Uterus (tissue), 4 donors: ENCODE measurements at places on chromosomes 6 and 20. TPM values are rescaled to one million over a fixed set of nuclear protein-coding genes. Genes with fewer than 3 reads are reported as not detected.

- no peak for DNase-seq
Measured at GRCh38 chr6:24891004-24891403, 44.8 kb downstream of the RIPOR2 start.

Gene CLVS2
- total RNA-seq = under 0.01 TPM

Gene ZBTB46
- 5.0 TPM for total RNA-seq

Gene KIF25
- total RNA-seq = not detected

GRCh38 chr6:70857387-70858077, 99.3 kb downstream of the B3GAT2 start:
- DNase-seq = no peak
